LNCaP clone FGC (cell line): ENCODE measurements at places on chromosomes 7 and 10.

- DNase-seq = no peak
These were observed 90.7 kb downstream of the PRKAG2 start for GRCh38 chr7:151786241-151786640.

- no peak for DNase-seq
These were observed 10.6 kb upstream of the PLEKHA1 start for GRCh38 chr10:122363722-122364463.

DNA sequence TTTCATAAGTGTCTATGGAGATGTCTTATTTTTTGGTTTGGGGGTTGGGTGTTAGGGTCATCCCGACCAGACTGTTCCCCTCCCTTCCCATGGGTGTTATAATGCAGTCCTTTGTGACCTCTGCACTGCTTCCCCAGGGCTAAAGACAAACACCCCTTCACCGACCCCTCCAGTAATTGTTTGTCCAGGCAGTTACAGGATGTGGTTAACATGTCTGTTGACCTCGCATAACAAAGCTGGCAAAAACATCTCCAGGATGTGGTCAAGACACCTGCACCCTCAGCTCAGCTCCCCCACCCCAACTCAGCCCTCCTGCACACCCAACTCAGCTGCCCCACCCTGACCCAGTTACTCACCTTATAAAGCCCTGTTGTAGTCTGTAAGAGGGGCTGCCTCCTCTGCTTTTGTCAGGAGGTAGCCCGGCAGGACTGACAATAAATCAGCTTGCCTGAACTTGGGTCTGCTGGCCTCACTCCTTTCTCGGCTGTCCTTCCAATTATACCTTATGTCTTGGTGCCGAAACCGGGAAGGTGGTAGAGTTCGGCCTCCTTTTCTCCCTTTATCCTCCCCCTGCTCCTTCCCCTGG, 102.2 kb downstream of the ZNF92 start:
- no peak for DNase-seq

- no peak for DNase-seq
These were observed 3.4 kb downstream of the LRIT2 start for GRCh38 chr10:84221916-84222315.

GRCh38 chr10:29805134-29805723, 170.5 kb upstream of the SVIL start:
- no peak for DNase-seq

DNA sequence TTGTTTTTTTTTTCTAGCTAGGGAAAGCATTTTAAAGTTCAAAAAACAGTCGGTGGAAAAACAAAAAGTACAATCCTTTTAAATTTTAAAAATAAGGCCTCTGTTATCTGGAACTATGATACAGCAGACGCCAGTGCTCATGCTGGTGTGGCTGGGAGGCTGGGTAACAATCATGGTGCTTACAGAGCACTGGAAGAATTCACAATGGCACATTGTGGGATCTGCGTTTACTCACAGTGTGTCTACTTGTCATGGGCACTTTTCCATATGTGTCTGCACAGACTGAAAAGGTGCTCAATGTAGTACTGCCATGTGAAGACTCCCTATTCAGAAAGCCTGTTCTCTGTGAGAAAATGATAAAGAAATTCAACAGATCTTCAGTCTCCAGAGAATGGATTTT, 278.2 kb upstream of the IMMP2L start:
- no peak for DNase-seq

- DNase-seq = no peak
These were observed 26.4 kb downstream of the ARL4A start for GRCh38 chr7:12713625-12714378.

GRCh38 chr7:36406156-36406555, 16.5 kb downstream of the ANLN start:
- no peak for DNase-seq

DNA sequence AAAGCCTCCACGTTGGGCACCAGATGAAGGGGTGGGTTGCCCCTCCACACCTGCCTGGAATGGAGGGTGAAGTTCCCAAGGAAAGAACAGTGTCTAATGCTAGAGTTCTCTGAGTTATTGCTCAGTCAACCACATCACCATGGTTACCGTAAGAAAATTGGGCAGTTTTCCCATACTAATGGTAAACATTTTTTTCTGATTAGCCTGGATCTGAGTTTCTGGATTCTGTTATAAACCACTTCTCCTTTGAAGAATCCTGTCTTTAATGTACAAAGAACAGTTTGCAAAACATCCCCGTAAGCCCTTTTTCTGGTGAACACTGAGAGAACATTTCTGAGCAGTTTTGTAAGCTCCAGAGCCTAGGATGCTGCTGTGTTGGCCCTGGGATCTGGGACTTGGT, 45.5 kb downstream of the ABCC2 start:
- DNase-seq = no peak

GRCh38 chr7:146736446-146737190, 620.0 kb downstream of the CNTNAP2 start:
- no peak for DNase-seq
